Neural crest cell (in vitro differentiated cells): ENCODE measurements at places on chromosomes 13 and 19. TPM values are rescaled to one million over a fixed set of nuclear protein-coding genes. Genes with fewer than 3 reads are reported as not detected.

ZNF790 gene
- 11.3 and 12.5 TPM in 2 replicates for total RNA-seq

ARRDC5 gene
- total RNA-seq: not detected in 2 replicates

CATSPERD gene
- total RNA-seq: not detected in 2 replicates

RYR1 gene
- total RNA-seq: 1.1 and 1.5 TPM in 2 replicates

DNA sequence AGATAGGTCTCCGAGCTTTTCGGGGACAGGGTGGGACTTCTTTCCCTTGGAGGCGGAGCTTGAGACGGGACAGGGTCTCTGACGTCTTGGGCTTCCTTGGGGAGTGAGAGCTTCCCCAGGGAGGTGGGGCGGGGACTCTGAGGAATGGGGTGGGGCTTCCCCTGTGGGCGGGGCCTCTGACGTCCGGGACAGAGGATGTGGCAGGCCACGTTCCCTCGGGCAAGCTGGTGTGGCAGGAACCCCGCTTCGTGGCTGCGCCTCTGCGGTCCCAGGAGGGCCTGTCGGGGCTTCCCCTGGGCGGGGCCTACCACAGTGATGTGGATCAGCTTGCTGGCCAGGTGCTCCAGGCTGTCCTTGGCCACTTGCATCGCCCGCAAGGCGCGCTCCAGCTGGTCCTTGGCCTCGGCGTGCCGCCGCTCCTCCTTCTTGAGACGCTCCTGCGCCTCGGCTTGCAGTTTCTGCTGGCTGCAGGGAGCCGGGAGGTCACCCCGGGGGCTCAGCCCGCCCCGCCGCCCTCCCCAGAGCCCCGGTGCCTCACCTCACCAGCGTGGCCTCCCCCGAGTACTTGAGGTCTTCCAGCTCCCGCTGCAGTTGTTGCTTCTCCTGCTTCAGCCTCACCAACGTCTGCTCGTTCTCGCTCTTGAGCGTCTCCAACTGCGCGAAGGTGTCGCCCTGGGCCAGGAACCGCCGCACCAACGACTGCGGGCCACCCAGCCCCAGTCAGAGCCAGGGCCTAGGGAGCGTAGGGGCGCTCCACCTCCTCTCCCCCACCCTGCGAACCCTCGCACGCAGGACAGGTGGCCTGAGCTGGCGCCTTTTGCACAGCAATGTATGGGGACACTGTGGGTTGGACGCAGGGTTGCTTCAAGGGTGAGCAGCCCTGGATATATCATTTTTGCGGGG, 3.3 kb upstream of the RGL3 start:
- DNase-seq: peak; percentile 26

DNA sequence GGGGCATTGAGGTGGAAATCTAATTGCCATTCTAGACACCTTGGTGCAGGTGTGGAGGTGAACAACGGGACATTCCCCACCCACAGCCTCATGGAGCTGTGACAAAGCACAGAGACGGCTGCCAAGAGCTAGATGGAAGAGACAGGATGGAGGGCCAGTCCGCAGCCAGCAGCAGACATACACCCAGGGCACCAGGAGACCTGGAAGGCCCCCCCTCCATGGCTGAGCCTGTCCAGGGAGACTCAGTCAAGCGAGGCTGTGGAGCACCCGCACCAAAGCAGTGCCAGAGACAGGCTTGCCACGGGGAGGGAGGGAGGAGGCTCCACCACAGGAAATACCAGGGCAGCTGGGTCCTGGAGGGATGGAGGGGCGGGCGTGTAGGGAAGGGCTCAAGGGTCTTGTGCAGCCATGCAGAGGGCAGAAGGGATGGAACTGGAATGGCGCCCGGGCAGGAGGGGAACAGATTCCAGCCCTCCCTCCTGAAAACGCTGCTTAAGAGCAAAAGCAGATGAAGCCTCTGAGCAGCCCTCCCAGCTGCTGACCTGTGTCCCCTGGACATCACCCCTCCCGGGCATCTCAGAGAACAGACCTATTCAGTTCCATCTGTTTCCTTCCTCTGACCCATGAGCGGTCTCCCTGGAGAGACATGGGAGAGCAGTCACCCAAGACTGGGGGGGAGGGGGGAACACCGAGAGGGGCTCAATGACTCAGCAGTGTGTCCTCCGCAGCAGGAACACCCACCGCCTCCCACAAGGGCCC, 14.4 kb downstream of the EPS15L1 start:
- peak; percentile 36 for DNase-seq

DNA sequence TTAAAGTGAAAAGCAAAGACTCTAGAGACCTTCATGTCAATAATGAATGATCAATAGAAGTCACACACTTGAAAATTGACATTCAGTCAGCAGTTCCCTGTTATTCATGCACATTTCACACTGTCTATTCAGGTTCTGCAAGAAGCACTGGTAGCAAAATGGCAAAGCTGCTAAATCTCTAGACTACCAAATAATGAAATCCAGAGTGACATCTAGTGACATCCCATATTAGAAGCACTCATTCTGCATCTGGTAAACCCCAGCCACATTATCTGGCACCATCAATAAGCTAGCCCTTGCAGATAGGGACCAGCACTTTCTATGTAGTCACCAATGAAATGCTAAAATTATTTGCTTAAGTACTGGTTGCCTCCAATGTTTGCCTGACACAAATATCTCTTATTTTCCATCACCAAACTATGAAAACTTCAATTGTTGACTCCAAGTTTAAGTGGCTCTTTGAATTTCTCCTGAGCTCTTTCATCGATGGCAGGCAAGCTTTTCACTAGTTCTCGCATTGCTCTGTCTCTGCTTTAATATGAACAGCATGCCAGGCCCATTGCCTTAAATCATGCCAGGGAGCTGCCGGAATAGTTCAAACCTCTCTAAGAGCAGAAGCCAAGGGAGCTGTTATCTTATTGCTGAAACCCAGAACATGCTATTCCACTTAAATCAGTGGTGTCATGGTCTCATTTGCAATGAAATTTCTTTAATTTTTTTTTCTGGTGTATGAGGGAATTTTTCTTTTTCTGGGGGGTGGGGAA, 409.9 kb downstream of the MZT1 start:
- DNase-seq: no peak

DNA sequence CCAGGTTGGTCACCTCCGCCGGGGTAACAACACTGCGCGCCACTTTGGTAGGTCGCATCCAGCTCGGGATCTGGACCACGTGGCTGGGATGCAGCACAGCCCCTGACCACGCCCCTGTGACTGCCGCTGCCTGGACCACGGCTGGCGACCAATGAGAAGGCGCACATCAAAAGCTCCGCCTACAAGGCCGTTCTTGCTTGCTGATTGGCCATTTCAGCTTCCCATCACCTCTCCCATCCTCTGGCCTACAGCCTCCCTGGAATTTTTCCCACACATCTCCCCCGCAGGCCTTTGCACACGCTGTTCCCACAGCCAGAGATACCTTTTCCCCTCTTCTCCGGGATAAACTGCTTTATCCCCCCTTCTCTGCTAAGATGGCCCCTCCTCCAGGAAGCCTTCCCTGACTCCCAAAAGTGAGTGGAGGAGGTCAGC, 12.5 kb upstream of the MAP1S start:
- peak; percentile 30 for DNase-seq

- DNase-seq: no peak
Observed at GRCh38 chr19:7471696-7472615, 16.9 kb downstream of the PEX11G start.

DNA sequence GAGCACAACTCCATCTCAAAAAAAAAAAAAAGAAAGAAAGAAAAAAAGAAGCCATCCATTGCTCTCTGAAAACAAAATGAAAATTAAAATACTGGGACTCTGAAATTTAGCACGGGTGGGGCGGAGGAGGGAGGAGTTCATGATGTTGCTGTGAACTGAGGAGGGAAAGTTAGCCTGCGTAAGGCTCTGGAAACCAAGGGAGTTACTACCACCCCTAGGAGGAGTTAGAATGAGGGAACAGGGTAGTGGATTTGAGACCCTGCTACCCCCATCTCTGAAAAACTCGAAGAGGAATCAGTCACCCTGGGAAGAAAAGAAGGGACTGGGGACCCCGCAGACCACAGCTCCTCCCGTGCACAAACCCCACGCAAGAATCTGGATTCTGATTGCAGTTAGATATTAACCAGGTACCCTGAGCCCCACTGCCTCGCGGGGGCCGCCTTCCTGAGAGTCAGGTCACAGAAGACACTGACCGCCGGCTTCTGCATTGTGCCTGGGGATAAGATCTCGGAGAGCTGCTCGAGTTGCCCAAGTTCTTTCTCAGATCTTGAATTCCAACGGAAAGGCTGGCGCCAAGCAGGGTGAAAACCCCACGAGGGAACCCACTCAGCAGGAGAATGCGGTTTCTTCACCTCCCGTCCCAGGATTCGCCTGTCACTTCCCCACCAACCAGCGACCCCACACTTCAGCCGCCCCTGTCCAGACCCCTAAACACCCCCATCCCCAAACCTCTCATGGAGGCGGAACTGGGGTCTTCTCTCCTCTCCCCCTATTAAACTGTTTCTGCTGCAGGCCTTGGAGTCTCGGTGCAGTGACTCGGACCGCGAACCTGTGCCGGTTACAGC, 870 bp downstream of the ZNF442 start:
- DNase-seq: peak; percentile 20
